ENCODE measurements at places on chromosomes 12 and 14.

DNA sequence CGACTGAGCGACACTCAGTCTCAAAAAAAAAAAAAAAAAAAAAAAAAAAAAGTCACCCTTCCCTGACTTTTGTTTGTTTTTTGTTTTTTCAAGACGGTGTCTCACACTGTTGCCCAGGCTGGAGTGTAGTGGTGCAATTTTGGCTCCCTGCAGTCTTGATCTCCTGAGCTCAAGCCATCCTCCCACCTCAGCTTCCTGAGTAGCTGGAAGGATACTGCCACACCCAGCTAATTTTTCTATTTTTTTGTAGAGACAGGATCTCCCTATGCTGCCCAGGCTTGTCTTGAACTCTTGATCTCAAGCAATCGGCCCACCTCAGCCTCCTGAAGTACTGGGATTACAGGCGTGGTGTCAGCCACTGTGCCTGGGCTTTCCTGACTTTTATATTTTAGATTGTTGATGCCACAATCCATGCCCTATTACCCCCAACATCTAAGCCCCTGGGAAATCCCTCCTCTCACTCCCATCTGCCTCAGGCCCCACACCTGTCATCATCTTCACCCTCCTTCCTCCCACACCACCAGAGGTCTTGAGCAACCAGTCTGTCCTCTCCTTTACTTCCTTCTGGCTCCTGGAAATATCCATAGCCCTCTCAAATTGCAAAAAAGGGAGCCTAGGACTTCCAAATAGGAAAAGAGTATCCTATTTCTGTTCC lies 7.8 kb downstream of the IKZF4 start:
- no peak for DNase-seq

DNA sequence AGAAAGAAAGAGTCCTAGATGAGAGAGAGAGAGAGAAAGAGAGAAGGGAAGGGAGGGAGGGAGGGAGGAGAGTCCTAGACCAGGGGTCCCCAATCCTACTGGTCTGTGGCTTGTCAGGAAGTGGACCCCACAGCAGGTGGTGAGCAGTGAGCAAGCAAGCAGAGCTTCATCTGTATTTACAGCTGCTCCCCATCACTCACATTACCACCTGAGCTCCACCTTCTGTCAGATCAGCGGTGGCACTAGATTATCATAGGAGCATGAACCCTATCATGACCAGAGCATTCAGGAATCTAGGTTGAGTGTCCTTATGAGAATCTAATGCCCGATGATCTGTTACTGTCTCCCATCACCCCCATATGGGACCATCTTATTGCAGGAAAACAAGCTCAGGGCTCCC lies 39.2 kb upstream of the AMN1 start:
- no peak for DNase-seq

DNA sequence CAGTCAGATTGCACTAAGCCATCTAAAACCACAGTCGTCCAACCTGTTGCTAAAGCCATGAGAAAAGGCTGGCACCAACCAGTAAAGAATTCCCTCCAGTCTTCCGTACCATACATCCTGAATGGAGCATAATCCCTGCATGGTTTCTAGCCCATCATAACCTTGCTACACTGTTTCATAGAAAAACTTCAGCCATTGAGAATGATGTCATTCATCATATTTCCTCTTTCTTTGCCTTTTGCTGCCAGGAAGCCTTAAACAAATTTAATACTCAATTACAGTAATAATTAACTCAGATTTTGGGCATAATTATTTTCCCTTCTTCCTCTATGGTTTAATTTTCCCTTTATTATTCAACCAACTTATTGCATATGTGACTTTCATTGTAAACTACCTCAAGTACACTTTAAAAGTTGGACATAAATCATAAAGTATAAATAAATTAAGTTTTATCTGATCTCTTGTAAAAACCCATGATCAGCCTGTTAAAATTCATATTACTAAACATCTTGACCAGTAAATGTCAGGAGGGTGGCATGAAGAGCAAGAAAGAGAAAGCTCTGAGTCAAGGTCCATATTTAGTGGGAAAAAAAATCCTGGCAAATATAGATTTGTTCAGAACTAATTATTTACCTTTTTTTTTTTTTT lies 264.7 kb downstream of the ZFP36L1 start:
- no peak for DNase-seq

- peak; percentile 34 for DNase-seq
Measured at GRCh38 chr12:124919521-124920352, 5.3 kb upstream of the UBC start.

DNA sequence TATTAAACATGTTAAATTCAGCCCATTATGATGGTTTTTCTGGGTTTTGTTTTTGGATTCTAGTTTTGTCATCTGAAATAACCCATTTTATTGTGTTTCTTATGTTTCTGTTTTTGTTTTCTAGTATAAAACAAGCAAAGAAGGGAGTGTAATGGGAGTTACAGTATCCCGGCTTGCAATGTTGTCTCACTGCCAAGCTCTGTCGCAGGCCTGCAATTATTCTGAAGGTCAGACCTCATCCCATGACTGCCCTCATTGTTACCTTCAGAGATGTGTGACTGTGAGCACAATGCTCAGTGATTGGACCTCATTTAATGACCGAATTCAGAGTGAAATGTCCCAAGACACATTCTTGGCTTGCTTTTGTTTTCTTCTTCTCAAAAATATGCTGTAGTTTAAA lies 73.0 kb upstream of the ATF1 start:
- peak; percentile 37 for DNase-seq

- DNase-seq, result no peak
Measured at GRCh38 chr14:93113678-93114067, 2.1 kb downstream of the ITPK1 start.

DNA sequence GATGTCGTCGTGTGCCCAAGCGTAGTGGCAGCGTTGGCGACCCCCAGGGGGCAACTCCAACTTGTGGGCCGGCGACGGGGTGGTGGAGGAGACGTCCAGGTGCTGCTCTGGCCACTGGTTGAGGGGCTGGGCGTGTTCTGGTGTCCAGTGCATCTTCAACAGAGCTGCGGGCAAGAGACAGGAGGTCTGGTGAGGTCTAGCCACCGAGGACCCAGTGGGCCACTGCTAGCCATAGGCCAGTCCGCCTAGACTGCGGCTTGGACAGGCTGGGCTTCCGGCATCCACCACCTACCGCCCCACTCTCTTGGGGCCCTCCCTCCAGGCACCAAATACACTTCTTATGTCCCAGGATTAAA lies 26.3 kb downstream of the FIGNL2 start:
- no peak for DNase-seq

DNA sequence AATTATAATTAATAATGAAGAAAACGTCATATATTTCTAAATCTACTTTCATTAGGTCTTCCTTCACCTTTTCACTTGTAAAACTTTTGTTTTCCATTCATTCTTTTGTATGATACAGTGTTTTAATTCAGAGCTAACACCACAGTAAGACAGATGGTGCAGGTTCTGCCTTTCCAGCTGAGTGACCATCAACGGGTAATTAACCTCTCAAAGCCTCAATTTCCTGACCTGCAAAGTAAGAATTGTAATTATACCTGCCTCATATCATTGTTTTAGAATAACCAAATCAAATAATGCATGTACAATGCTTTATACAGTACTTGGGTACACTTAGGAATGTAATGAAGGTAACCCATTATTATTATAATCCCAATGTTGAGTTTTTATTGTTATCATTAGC lies 157.6 kb downstream of the FOXA1 start:
- DNase-seq, result no peak

- DNase-seq, result no peak
Measured at GRCh38 chr12:98513379-98514322, 1.7 kb upstream of the TMPO start.

- DNase-seq, result peak; percentile 25
Measured at GRCh38 chr14:24816011-24816928, 182.3 kb upstream of the GZMB start.

GRCh38 chr14:73325630-73326299 lies 88.5 kb downstream of the PAPLN start:
- no peak for DNase-seq

- DNase-seq, result no peak
Measured at GRCh38 chr12:69428351-69429073, 41.7 kb upstream of the FRS2 start.

- DNase-seq, result no peak
Measured at GRCh38 chr12:123453165-123453564, 4.8 kb upstream of the SNRNP35 start.

DNA sequence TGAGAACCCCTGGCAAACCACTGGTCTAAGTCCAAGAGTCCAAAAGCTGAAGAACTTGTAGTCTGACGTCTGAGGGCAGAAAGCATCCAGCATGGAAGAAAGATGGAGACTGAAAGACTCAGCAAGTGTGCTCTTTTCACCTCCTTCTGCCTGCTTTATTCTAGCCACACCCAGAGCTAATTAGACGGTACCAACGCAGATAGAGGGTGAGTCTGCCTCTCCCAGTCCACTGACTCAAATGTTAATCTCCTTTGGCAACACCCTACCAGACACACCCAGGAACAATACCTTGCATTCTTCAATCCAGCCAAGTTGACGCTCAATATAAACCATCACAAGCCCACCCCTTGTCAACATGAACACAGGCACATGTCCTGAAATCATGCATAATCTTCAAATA lies 155.1 kb downstream of the CCDC59 start:
- no peak for DNase-seq

DNA sequence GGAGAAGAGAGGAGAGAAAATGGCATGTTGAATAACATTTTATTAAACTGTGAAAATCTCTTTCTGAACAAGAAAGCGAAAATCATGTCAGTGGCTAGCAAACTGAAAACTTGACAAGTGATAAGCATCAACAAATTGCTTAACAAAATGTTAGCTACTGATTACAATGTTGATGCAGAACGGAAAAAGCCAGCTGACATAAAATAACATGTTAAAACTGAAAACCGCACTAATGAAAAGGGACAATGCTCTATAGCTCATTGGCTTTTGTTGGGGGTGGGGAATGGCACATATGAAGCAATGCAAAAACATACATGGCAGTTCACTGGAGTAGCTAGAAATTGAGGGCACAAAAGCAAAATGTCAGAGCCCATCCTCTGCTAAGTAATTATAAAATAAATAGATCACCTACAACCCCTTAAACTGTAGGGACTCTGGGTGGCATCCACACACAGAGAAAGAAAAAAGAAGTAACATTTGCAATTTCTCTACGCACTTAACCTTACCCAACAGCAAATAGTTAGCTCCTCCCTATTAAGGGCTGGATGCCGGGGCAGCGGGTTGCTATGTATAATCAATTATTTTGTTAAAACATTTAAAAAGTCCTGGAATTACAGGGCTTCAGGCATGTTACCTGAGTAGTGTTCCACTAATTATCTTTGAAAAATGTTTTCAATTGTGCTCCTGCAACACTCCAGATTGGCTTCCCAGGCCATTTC lies 129.2 kb upstream of the USP15 start:
- DNase-seq, result no peak

GRCh38 chr12:129622566-129622965 lies 281.3 kb downstream of the TMEM132D start:
- DNase-seq, result no peak

- no peak for DNase-seq
Measured at GRCh38 chr14:94054936-94055335, 26.1 kb downstream of the DDX24 start.

DNA sequence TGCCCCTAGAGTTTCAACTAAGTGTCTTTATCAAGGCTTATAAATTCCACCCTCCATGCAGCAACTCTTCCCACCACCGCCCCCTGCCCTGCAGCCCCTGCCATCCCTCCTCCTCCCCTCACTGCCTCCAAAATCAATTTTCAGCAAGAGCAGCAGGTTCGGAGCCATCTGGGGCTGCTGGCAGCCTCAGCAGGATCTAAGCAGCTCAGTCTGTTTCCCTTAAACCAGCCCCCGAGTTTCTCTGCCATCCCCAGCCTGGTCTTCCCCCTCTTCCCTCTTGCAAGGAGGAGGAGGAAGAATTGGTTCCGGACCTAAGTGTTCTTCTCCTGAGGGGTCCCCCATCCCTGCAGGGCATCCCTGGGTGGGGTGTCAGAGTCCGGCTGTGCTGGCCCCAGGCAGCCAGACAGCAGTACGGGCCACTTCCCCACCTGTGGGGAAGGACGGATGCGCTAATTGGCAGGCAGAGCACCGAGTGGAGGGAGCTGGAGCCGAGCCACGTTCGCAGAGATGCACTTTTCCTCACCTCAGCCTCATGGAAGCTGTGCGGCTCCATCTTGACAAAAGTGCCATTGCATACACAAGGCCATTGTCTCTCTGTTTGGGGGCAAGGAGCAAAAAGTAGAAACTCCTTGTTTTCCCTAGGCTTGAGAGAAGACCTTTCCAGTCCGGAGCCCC lies 189.3 kb downstream of the KCNA5 start:
- no peak for DNase-seq

GRCh38 chr12:105219261-105220028 lies 16.5 kb downstream of the APPL2 start:
- peak; percentile 30 for DNase-seq

DNA sequence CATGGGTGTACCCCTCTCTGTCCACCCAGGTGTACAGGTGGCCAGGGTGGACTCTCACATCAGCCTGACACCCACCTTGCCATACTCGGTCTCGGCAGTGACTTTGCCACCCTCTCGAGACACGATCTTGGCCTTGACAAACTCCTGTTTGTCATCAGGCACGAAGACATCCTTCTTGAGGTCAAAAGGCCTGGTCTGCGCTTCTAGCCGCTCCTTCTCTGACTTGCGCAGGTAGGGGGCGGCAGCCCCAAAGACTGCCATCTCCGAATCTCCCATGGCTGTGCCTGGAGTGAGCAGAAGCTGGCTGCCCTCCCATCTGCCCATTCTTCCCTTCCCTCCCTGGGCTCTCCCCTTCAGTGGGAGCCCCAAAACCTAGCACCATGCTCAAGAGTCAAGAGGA lies 2.0 kb downstream of the MYH7 start:
- no peak for DNase-seq

GRCh38 chr14:77086017-77086727 lies 11.9 kb upstream of the CIPC start:
- DNase-seq, result peak; percentile 60

GRCh38 chr12:30795410-30796312 lies 40.9 kb upstream of the CAPRIN2 start:
- DNase-seq, result peak; percentile 75

DNA sequence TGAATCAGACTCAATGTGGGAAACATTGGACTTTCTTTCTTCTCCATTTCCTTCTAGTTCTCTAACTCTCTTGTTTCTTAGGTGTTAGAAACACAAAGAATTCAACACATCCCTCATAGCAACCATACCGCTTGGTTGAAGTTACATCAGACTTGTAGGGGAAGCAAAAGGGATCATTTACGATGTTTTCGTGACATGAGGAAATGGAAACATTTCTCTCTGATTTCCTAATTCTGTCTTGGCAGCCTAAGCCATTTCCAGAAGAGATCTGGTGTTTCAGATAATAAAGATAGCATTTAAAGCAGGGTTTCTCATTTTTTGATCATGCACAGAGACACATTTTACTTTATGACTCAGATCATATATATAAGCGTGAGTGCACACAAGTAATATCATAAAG lies 202.0 kb downstream of the TMEM132C start:
- no peak for DNase-seq

- DNase-seq, result no peak
Measured at GRCh38 chr14:94059998-94060397, 21.0 kb downstream of the DDX24 start.

GRCh38 chr12:19234171-19234704 lies 104.7 kb downstream of the PLEKHA5 start:
- DNase-seq, result peak; percentile 40

GRCh38 chr14:103522649-103523574 lies at the start of gene CKB:
CKB (minus strand) TSS chr14:103522830; CDS start chr14:103522493, 337 bp downstream.
- peak; percentile 54 for DNase-seq

GRCh38 chr12:49885663-49886461 lies 17.8 kb downstream of the FAIM2 start:
- no peak for DNase-seq

Measured in AG10803 (cell line).